D341Med (cell line): ENCODE measurements at places on chromosomes 11 and 22.
A peak's percentile ranks its signal among the peaks of the same experiment; 100 is the strongest.

DNA sequence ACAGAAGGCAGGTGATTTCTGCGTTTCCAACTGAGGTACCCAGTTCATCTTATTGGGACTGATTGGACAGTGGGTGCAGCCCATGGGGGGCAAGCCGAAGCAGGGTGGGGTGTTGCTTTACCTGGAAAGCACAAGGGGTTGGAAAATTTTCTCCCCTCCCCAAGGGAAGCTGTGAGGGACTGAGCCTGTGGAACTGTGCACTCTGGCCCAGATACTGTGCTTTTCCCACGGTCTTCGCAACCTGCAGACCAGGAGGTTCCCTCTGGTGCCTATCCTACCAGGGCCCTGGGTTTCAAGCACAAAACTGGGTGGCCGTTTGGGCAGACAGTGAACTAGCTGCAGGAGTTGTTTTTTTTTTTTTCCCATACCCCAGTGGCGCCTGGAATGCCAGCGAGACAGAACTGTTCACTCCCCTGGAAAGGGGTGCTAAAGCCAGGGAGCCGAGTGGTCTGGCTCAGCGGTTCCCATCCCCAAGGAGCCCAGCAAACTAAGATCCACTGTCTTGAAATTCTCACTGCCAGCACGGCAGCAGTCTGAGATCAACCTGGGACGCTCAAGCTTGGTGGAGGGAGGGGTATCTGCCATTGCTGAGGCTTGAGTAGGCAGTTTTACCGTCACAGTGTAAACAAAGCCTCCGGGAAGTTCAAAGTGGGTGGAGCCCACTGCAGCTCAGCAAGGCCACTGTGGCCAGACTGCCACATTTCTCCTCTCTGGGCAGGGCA, 97.2 kb downstream of the JRKL start:
- DNase-seq = no peak

- no peak for DNase-seq
These were observed 116.2 kb downstream of the ETS1 start for GRCh38 chr11:128471138-128471661.

DNA sequence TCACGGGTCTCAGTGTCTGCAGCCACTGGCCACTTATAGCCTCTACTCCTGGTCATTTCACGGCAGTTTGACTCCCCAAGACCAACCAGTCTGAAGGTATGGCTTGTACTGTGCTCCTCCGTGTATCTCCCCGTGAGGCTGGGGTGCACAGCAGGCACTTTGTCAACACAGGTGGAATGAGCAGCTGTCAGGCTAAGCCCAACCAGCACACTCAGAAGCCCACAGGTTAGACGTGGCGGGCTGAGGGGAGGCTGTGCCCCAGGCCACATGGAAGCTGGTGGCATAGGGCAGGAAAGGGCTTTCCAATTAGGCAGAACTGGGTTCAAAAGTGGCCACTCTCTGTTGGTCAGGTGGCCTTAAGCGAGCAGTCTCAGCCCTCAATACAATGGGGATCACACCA, 7.0 kb downstream of the TP53I11 start:
- no peak for DNase-seq

GRCh38 chr11:23556163-23556750, 696.0 kb upstream of the CCDC179 start:
- no peak for DNase-seq

- DNase-seq = peak; percentile 28
These were observed 585 bp downstream of the CPT1B start for GRCh38 chr22:50577697-50577986.

GRCh38 chr22:27719535-27720227, 81.9 kb downstream of the MN1 start:
- no peak for DNase-seq

- DNase-seq = no peak
These were observed 229.6 kb upstream of the BLID start for GRCh38 chr11:122345586-122345985.

DNA sequence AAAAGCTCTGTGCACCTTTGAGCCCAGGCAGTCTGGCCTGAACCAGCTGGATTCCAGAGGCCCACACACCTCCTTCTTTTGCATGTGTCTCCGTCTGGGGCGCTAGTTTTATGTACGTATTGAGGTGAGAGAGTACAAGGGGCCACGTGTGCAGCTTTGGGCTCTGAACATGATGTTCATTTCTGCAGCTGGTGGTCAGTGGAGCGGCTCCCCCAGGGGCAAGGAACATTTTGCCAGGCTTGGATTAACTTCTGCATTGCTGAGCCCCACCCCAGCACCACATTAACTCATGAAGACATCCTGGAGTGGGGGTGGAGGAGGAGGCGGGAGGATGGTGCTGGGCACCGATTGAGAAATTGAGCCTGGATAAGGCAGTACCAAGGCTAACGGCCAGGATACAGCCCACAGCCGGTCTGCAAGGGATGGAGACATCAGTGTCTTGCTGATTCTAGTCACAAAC, 13.8 kb downstream of the USP2 start:
- DNase-seq = no peak

GRCh38 chr11:61574611-61575010, 6.3 kb downstream of the SYT7 start:
- no peak for DNase-seq

GRCh38 chr11:15727520-15727914, 612.8 kb downstream of the INSC start:
- DNase-seq = no peak

- DNase-seq = no peak
These were observed 58.6 kb downstream of the MPPED2 start for GRCh38 chr11:30527566-30527965.

GRCh38 chr11:74739546-74740270, 8.5 kb upstream of the CHRDL2 start:
- peak; percentile 82 for DNase-seq

DNA sequence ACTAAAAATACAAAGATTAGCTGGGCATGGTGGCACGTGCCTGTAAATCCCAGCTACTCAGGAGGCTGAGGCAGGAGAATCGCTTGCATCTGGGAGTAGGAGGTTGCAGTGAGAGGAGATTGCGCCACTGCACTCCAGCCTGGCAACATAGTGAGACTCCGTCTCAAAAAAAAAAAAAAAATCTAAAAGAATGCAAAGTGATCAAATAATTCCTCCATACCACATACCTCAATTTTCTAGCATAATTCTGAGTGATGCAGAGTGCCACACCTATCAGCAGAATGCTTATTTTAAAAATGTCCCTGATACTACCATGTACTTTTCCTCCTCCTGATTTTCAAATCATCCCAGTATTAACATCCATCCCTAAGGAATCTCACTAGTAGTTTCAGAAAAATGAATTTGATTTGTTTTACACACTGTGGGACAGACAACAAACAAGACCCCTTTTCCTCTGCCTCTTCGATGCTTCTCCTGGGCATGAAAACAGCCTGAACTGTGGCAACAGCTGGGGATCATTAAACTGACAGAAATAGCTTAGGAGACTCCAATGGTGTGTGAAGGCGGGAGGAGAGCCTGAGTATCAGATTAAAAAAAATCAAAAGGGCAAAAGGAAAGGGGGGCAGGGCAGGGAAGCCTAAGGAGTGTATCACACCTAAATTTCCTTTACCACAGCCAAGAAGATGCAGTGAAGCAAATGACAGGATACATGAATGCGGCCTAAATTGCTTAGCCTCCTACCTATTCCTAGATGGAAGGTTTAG, 114.7 kb downstream of the SGSM3 start:
- DNase-seq = peak; percentile 64

- DNase-seq = no peak
These were observed 41.0 kb upstream of the CD5 start for GRCh38 chr11:61061081-61061826.

DNA sequence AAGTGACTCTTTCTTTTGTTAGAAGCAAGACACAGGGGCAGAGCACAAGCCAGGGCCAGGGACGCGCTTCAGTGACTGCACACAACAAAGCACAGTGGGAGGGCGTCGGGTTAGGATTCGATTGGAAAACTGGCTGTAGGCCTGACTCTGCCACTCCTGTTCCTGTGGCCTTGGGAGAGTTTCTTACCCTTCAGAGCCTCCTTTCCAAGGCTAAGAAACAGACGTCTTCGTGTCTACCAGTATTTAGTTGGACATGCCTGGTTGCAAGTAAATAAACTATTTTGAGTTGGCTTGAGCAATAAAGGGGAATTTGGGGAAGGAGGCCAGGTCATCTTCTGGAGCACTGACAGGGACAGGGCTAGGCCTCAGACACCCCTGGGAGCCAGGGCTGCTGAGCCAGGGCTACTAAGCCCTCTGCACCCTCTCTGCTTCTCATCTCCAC, 549.1 kb downstream of the INSC start:
- no peak for DNase-seq

GRCh38 chr11:116357784-116358544, 414.8 kb downstream of the BUD13 start:
- DNase-seq = peak; percentile 94

DNA sequence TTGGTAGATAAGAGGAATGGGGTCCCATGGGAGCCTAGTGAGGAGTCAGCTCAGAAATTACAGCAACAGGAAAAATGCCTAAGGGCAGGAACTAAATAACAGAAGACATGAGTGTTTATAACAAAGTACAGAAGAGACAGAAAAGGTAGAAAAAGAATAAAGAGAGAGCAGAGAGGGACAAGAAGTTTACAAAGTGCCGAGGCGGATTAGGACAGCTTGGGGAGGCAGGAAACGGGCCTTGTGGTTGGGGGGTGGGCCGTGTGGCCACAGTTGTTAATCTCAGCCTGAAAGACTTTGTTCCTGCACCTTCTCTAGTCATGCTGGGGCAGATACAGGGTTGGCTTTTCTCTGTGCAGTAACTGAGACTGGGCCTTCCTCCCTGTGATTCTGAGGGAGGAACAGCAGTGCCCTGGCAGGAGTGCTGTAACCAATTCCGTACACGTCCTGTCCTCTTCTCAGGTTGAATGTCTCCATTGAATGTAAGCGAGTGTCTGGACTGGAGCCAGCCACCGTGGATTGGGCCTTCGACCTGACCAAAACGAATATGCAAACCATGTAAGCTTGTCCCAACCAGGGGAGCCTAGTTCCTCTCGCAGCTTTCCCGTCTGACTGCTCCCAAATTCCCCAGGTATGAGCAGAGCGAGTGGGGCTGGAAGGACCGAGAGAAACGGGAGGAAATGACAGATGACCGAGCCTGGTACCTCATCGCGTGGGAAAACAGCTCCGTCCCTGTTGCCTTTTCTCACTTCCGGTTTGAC, 13.2 kb downstream of the NAA40 start:
- DNase-seq = no peak

GRCh38 chr11:106329273-106330018, 252.0 kb downstream of the AASDHPPT start:
- DNase-seq = no peak

- DNase-seq = peak; percentile 96
These were observed 449.3 kb downstream of the OPCML start for GRCh38 chr11:133082841-133083488.

GRCh38 chr22:37854946-37855345, 5.7 kb downstream of the EIF3L start:
- no peak for DNase-seq

DNA sequence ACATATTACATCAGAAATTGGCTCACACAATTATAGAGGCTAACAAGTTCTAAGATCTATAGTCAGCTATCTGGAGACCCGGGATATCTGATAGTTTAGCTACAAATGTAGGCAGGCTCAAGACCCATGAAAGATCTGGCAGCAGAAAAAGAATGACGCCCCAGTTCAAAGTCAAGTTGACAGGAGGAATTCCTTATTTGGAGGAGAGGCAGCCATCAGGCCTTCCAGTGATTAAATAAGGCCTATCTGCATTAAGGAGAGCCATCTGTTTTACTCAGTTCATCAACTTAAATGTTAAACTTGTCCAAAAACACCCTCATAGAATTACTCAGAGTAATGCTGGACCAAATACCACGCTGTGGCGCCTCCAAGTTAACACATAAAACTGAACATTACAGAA, 1402.6 kb downstream of the FAM181B start:
- DNase-seq = no peak

GRCh38 chr11:46633291-46634217, 16.2 kb downstream of the ATG13 start:
- DNase-seq = no peak

DNA sequence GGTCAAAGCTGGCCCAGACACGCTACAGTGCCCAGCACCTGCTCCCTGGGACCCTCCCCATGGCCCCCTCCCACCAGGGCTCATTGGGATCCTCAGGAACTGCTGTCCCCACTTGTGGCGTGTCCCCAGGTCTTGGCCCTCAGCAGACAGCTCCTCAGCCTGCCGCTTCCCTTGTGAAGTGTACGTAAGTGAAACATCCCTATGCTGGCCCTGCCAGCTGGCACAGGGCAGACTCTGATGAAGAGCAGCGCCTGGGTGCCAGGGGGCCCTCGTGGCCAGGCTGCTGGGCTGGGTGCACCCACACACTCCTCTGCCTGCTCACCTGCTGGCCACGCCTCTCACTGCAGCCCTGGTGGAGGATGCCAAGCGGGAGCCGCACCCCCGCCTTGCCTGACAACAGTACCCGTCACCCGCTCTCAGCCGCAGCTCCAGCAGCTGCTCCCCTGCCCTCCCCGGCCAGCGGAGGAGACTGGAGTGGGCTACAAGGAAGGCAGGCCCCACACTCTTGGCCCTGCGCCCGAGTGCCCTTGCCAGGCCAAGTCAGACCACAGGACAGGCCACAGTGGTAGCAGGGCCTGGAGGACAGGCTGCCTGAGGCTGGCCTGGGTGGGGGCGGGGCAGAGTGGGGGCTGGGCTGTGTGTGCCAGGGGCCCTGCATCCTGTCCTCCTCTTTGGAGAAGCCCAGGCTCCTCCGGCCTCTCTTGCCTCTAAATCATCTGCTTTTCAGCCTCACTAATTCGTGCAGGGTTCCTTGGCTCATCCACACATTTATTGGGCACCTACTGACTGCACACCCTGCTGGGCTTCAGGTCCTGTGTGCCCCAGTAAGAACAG, 39.5 kb downstream of the IGF2 start:
- no peak for DNase-seq

DNA sequence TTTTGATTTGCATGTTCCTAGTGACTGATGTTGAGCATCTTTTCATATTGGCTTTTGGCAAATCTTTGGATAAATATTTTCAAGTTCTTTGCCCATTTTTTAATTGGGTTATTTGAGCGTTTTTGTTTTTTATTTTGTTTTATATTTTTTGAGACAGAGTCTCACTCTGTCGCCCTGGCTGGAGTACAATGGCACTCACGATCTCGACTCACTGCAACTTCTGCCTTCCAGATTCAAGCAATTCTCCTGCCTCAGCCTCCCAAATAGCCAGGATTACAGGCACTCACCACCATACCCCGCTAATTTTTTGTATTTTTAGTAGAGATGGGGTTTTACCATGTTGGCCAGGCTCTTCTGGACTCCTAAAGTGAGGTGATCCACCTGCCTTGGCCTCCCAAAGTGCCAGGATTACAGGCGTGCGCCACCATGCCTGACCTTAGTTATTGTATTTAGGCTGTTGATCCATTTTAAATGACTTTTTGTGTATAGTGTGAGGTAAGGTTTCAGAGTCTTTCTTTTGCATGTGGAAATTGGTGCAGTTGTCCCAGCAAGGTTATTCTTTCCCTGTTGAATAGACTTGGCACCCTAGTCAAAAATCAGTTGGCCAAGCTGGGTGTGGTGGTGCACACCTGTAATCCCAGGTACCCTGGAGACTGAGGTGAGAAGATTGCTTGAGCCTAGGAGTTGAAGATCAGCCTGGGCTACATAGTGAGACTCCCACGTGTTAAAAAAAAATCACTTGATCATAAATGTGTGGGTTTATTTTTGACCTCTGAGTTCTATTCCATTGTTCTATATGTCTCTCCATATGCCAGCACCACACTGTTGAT, 23.7 kb upstream of the AIFM3 start:
- no peak for DNase-seq

- DNase-seq = no peak
These were observed 484.0 kb upstream of the API5 start for GRCh38 chr11:42827845-42828244.

GRCh38 chr22:40654522-40655167, 18.1 kb upstream of the MRTFA start:
- DNase-seq = peak; percentile 85

- DNase-seq = no peak
These were observed 10.3 kb downstream of the TNNT3 start for GRCh38 chr11:1929621-1930461.
